ENCODE measurements at places on chromosomes 1 and 21. TPM values are rescaled to one million over a fixed set of nuclear protein-coding genes. Genes with fewer than 3 reads are reported as not detected.

The LEFTY1 gene
- polyA plus RNA-seq, result not detected

The FMN2 gene
- polyA plus RNA-seq, result not detected

The ADCY10 gene
- polyA plus RNA-seq, result not detected

The RABGGTB gene
- polyA plus RNA-seq, result 9.4 TPM

The OR10Z1 gene
- not detected for polyA plus RNA-seq

The CLIC6 gene
- not detected for polyA plus RNA-seq

The SMIM11 gene
- polyA plus RNA-seq, result 7.0 TPM

DNA sequence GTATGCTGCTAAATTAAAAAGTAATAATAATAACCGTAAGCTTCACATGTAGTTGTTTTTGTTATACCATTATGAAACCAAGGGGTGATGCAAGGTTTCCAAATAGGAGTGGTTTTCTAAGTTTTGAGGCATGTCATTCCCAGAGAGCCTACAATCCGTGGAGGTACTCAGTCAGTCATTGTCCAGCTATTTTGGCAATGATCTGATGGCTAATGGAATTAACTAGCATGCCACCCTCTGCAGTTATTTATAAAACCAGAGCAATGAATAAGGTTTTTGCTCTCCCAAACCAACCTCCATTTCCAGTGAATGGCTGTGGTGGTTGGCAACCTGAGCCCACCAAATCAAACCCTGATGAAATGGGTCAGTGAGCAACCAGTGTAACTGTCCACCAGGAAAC, 106.4 kb downstream of the TBX15 start:
- no peaks in the 10 kb centered on the region for H3K36me3 ChIP-seq
- no peak for DNase-seq
- no peak overlapping the region for H3K27ac ChIP-seq
- no peak overlapping the region for H3K4me3 ChIP-seq
- peaks cover 2% of the 10 kb centered on the region for H3K27me3 ChIP-seq
- no peaks in the 10 kb centered on the region for H3K4me1 ChIP-seq

GRCh38 chr1:159879136-159879535, 16.7 kb upstream of the VSIG8 start:
- H3K36me3 ChIP-seq, result no peaks in the 10 kb centered on the region
- H3K4me1 ChIP-seq, result no peaks in the 10 kb centered on the region
- no peak for DNase-seq

- no peak for DNase-seq
- H3K27ac ChIP-seq, result no peak overlapping the region
- H3K4me3 ChIP-seq, result no peak overlapping the region
- H3K4me1 ChIP-seq, result peaks cover 38% of the 10 kb centered on the region
Measured at GRCh38 chr1:10530756-10531495, 56.2 kb downstream of the PEX14 start.

DNA sequence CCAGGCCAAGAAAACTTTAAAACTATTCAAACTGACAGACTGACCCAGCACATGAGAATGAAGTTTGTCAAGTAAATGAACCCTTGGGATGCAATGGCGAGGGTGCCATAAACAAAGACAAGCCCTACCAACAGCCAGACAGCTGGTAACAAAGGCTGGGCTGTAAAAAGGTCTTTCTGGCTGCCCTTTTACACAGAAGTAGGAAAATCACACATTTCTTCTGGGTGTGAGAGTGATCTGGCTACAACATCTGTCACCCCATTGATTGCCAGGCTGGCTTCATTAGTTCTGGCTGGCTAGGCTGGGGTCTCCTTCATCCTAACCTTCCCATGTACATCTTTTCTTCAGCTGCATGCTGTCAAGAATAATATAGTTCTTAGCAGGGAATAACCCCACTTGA, 83.6 kb upstream of the FOXD3 start:
- no peak overlapping the region for H3K4me3 ChIP-seq
- no peaks in the 10 kb centered on the region for H3K27me3 ChIP-seq
- no peak for DNase-seq
- no peaks in the 10 kb centered on the region for H3K4me1 ChIP-seq
- H3K27ac ChIP-seq, result no peak overlapping the region

DNA sequence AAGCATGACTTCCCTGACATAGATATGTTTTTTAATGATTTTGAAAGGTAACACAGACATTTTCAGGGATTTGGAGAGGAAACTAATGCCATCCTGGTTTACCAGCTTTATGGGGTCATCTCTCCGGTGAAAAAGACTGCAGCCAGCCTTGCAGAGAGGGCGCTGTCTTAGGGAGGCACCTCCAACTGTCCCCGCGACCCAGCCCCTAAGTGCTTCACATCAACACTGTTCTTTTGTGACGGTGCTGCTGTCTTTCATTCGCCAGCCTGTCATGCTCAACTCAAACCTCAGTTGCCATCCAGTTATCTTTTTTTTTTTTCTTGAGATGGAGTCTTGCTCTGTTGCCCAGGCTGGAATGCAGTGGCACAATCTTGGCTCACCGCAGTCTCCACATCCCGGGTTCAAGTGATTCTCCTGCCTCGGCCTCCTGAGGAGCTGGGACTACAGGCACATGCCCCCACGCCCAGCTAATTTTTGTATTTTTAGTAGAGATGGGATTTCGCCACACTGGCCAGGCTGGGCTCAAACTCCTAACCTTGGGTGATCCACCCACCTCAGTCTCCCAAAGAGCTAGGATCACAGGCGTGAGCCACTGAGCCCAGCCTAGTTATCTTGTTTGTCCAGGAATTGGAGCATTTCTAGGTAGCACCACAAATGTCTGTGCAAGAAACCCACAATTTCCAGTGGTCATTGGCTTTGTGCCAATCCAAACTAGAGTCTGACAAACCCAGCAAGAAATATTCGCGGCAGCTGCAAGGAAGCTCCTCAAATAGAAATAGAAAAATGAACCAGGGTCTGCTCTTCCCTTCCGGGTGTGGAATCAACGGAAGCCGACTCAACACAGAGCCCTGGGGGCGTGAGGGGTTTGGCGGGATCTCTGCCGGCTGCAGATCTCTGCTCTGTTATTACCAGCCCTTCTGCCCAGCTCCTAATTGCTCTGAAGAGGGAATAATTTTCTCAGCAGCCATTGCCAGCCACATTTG, 24.2 kb downstream of the PDE9A start:
- no peak overlapping the region for H3K4me3 ChIP-seq
- H3K4me1 ChIP-seq, result peaks cover 37% of the 10 kb centered on the region
- no peaks in the 10 kb centered on the region for H3K36me3 ChIP-seq
- no peak overlapping the region for H3K27ac ChIP-seq
- H3K27me3 ChIP-seq, result peaks cover 24% of the 10 kb centered on the region
- no peak for DNase-seq

GRCh38 chr1:200732438-200732837, 6.3 kb upstream of the CAMSAP2 start:
- no peaks in the 10 kb centered on the region for H3K4me1 ChIP-seq
- no peak overlapping the region for H3K27ac ChIP-seq
- DNase-seq, result no peak
- peaks cover 3% of the 10 kb centered on the region for H3K27me3 ChIP-seq
- H3K36me3 ChIP-seq, result no peaks in the 10 kb centered on the region
- H3K4me3 ChIP-seq, result no peak overlapping the region

DNA sequence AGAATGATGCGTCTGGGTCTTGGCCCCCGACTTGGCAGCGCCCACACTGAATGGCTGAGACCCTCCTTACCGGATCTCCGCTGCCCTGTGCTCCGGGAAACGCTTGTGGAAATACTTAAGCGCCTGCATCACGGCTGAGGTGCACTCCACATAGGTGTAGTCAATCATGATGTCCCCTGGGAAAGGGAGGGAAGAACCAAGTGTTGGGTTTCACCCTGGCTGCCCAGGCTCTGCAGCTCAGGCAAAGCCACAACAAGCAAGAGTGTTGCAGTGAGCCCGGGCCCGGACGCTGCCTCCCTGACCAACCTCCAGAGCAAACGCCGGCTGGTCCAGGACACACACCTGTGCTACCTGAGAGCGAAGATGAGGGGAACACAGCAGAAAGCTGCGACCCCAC, 21.5 kb upstream of the SPATC1L start:
- H3K27me3 ChIP-seq, result peaks cover 2% of the 10 kb centered on the region
- no peak overlapping the region for H3K27ac ChIP-seq
- peaks cover 21% of the 10 kb centered on the region for H3K36me3 ChIP-seq
- H3K4me3 ChIP-seq, result no peak overlapping the region

DNA sequence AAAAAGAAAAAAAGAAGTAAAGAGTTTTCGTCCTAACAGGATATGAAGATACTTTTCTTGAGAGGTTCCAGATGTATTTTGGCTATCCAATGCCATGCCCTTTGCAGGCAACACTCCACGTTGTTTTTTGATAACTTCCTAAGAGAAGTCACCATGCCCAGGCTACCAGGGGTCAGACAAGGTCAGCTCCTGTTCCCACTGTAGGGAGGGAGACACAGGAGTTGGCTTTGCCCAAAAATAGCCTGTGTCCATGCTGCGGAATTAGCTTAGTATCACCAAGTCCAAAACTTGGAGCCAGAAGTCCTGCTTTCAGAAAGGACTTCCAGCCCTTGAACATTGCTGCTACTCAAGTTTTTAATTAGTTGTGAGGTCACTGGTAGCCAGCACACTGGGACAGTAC, 62.1 kb upstream of the NRIP1 start:
- DNase-seq, result no peak
- H3K4me3 ChIP-seq, result no peak overlapping the region
- no peak overlapping the region for H3K27ac ChIP-seq
- no peaks in the 10 kb centered on the region for H3K4me1 ChIP-seq

DNA sequence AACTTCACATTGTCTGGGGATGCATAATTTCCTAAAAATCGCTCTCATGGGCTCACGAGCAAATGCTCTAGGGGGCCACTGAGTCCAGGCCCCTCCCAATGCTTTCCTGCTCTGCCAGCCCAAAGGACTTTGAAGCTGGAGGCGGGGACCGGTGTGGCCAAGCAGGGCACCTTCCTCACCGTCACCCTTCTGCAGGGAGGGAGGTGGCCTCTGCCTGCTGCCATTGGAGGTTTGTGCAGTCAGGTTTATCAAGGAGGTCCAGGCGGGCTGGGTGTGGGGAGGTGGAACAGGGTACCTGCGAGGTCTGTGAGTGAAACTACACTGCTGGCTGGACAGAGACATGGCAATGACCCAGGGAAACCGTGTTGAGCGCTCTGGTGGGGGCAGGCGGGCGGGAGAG, 58.1 kb upstream of the TRAPPC10 start:
- peaks cover 8% of the 10 kb centered on the region for H3K36me3 ChIP-seq
- H3K4me1 ChIP-seq, result peaks cover 15% of the 10 kb centered on the region
- peaks cover 12% of the 10 kb centered on the region for H3K27me3 ChIP-seq
- H3K27ac ChIP-seq, result no peak overlapping the region
- DNase-seq, result no peak
- no peak overlapping the region for H3K4me3 ChIP-seq

GRCh38 chr1:192489748-192490147, 85.8 kb upstream of the RGS1 start:
- no peaks in the 10 kb centered on the region for H3K4me1 ChIP-seq
- DNase-seq, result peak; percentile 5
- H3K4me3 ChIP-seq, result no peak overlapping the region
- no peaks in the 10 kb centered on the region for H3K36me3 ChIP-seq

DNA sequence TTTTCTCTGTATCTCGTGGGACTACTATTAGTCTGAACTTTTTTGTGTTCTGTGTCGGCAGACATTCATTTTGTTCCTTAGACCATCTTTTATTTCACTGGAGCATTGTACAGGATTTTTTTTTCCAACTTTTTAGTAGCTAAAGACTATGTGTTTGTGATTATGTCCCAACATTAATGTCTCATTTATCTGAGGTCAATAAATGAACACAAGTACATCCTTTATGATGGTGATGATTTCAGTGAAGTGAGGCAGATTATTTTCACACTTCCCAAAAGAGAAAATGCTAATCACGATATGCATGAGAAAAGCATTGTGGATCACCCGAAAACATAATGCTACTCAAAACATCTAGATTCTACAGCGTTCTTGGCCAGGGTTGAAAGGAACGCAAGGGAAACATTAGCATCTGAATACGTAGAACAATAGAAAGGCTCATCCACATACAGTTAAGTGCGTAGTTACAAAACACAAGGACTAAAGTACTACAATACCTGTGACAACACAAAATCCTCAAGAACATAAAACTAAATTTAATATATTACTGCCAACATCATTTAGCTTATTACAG, 981.7 kb upstream of the NCAM2 start:
- no peaks in the 10 kb centered on the region for H3K27me3 ChIP-seq
- H3K36me3 ChIP-seq, result no peaks in the 10 kb centered on the region
- no peaks in the 10 kb centered on the region for H3K4me1 ChIP-seq
- H3K4me3 ChIP-seq, result no peak overlapping the region
- no peak overlapping the region for H3K27ac ChIP-seq
- no peak for DNase-seq

DNA sequence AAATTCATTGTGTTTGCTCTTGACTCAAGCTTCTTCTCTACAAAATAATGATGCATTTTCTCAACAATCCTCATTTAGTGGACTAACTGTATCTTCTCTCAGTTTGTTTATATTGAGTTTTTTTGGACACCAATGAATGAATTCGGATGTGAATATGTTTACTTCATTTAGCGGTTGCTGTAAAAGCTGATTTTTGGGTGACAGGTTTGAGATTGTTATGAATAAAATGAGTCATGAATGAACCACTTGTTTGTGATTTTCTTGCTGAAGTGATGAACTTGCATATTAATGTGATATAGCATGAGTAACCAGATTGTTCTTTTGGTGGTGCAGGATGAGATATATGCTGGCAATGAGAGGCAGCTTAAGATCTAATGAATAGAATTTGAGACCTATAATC, 3.1 kb downstream of the DNM3 start:
- H3K27me3 ChIP-seq, result peaks cover 23% of the 10 kb centered on the region
- H3K4me3 ChIP-seq, result no peak overlapping the region
- DNase-seq, result no peak
- no peak overlapping the region for H3K27ac ChIP-seq
- H3K36me3 ChIP-seq, result no peaks in the 10 kb centered on the region
- peaks cover 21% of the 10 kb centered on the region for H3K4me1 ChIP-seq

GRCh38 chr1:43177691-43178090, 5.6 kb downstream of the CFAP57 start:
- peaks cover 2% of the 10 kb centered on the region for H3K27me3 ChIP-seq
- peaks cover 7% of the 10 kb centered on the region for H3K4me1 ChIP-seq

- no peak for DNase-seq
- H3K27me3 ChIP-seq, result peaks cover 3% of the 10 kb centered on the region
- no peak overlapping the region for H3K4me3 ChIP-seq
- H3K4me1 ChIP-seq, result no peaks in the 10 kb centered on the region
- peaks cover 4% of the 10 kb centered on the region for H3K36me3 ChIP-seq
Measured at GRCh38 chr1:182473556-182473955, 23.6 kb downstream of the RGSL1 start.

GRCh38 chr1:174023440-174023839, 1.3 kb upstream of the RC3H1 start:
- H3K4me3 ChIP-seq, result peak overlapping the region; percentile 98
- H3K27ac ChIP-seq, result peak overlapping the region; percentile 98
- DNase-seq, result no peak
- H3K36me3 ChIP-seq, result no peaks in the 10 kb centered on the region

- no peak overlapping the region for H3K27ac ChIP-seq
- peaks cover 3% of the 10 kb centered on the region for H3K36me3 ChIP-seq
- H3K4me1 ChIP-seq, result no peaks in the 10 kb centered on the region
- H3K27me3 ChIP-seq, result peaks cover 3% of the 10 kb centered on the region
Measured at GRCh38 chr1:245715291-245715701, 560.5 kb downstream of the KIF26B start.

DNA sequence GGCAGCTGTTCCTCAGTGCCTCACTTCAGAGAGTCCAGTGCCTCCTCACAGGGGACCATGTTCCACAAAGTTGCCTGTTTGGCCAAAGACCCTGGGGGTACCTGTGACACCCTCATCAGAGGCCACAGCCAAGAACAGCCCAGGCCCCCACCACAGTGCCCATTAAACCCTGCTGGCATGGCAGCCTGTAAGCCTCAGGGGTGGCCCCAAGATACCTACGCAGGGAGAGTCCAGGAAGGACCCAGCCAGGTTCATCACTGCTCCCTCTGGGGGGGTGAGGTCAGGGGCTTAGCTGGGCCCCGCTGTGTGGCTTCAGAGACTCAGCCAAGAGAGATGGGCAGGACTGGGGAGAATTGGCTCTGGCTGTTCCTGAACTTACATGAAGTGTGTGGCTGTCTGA, 19.1 kb upstream of the PRDM16 start:
- H3K36me3 ChIP-seq, result no peaks in the 10 kb centered on the region
- H3K27ac ChIP-seq, result no peak overlapping the region
- DNase-seq, result no peak

Data from immature natural killer cell (primary cell).